Natural killer cell treated with Interleukin-12 subunit alpha and Interleukin-12 subunit beta and Interleukin-15 and Interleukin-18, amount 100 ng/mL, for 72 hours (primary cell): ENCODE measurements at places on chromosomes 7 and 10. TPM values are rescaled to one million over a fixed set of nuclear protein-coding genes. Genes with fewer than 3 reads are reported as not detected.

The ZNF282 gene
- total RNA-seq: 46.7 TPM

The TMEM225B gene
- total RNA-seq: 0.78 TPM

The DUS4L gene
- total RNA-seq: 10.0 TPM

The GRB10 gene
- 2.5 TPM for total RNA-seq

The HTR5A gene
- not detected for total RNA-seq

The VIPR2 gene
- total RNA-seq: 0.36 TPM

The PAX4 gene
- not detected for total RNA-seq

The GAD2 gene
- total RNA-seq: not detected

The MKX gene
- 0.86 TPM for total RNA-seq

The ACTR3C gene
- total RNA-seq: 12.6 TPM

The GDF10 gene
- not detected for total RNA-seq

The CRTAC1 gene
- not detected for total RNA-seq

The EGFR gene
- total RNA-seq: not detected

The C10orf105 gene
- total RNA-seq: not detected

The FLNC gene
- not detected for total RNA-seq

The TMEM270 gene
- not detected for total RNA-seq

The ACTL6B gene
- total RNA-seq: not detected

The CPVL gene
- not detected for total RNA-seq

The PLAC9 gene
- not detected for total RNA-seq

The RNF133 gene
- not detected for total RNA-seq

The TMEM236 gene
- total RNA-seq: 0.10 TPM

The SPDYE8 gene
- total RNA-seq: not detected

The CNPY1 gene
- not detected for total RNA-seq

The MAGI2 gene
- total RNA-seq: 0.19 TPM

The ACSM6 gene
- not detected for total RNA-seq

The IFIT2 gene
- total RNA-seq: 1.5 TPM

The PITX3 gene
- not detected for total RNA-seq

The ZNF727 gene
- not detected for total RNA-seq

The PFKP gene
- total RNA-seq: 199 TPM

The OR2A1 gene
- total RNA-seq: not detected
